Vagina (tissue), 2 donors: ENCODE measurements at places on chromosomes 5 and 9.

DNA sequence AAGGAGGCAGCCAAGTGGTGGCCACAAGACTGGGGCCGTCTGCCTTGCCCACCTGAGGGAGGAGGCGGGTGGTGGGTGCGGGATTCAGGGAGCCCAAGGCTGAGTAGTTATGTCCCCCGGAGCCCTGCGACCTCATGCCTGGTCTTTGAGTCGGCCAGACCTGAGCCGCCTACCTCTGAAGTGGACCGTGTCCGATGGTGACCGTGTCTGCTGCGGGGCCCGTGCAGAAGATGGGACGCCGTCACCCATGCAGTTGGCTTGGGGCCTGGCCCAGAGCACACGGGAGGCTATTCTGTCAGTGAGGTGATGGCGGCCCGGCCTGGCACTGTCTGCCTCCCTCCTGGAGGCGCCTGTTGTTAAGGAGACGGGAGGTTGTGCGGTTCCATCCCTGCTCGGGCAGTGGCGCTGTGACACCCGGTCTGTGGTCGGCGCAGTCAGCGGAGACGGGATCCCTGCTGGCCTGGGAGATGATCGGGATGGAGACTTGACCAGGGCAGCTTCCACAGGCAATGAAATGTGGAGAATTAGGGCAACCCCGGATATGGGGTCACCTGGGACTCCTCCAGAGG lies 62.5 kb upstream of the FCN2 start:
- no peak for DNase-seq

DNA sequence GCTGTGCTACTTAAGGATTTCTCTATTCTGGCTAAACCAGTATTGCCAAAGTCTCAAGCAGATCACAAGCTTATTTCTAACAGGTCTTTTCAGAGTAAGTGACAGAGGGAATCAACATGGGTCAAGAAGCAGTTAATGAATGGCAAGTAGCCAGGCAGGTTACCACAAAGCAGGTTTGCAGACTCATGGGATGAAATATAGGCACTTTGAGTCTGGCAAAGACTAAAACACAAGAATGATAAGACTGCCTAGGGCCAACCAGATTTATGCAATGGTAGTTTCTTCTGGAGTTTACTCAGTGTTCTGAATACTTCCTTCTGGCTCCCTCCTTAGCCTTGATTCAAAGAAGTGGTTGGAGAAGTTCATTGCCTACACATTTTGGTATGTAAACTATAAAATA lies 3.6 kb downstream of the HMGCS1 start:
- DNase-seq: no peak

- DNase-seq: no peak
These were observed 8.9 kb downstream of the FLT4 start for GRCh38 chr5:180640611-180640860.

GRCh38 chr9:108105885-108106284 lies 616.3 kb upstream of the KLF4 start:
- DNase-seq: no peak

GRCh38 chr5:113719549-113719948 lies 206.1 kb downstream of the YTHDC2 start:
- no peak for DNase-seq

DNA sequence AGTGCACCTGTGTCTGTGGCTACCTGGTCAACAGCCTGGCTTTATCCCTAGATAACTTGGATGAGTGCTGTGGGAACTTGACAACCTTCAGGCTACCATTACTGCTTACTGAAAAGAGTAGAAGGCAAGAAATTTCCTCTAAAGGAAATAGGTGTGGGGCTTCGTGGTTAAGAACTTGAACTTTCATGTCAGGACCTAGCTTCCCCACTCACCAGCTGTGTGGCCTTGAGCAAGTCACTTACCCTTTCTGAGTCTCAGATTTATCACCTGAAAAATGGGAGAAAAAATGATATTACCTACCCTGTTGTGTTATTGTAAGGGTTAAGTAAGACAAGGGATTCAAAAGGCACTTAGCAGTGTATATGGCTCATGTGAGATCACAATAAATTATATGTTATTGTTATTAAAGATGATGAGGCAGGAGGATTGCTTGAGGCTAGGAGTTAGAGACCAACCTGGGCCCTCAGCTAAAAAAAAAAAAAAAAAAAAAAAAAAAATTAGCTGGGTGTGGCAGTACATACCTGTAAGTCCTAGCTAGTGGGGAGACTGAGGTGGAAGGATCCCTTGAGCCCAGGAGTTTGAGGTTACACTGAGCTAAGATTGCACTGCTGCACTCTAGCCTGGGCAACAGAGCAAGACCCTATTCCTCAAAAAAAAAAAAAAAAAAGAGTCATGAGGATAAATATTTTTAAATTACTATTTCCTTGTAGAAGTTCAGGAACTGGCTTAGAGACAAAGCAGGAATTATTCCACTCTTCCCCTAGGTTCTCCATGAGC lies 97.0 kb upstream of the SPRY4 start:
- DNase-seq: no peak

DNA sequence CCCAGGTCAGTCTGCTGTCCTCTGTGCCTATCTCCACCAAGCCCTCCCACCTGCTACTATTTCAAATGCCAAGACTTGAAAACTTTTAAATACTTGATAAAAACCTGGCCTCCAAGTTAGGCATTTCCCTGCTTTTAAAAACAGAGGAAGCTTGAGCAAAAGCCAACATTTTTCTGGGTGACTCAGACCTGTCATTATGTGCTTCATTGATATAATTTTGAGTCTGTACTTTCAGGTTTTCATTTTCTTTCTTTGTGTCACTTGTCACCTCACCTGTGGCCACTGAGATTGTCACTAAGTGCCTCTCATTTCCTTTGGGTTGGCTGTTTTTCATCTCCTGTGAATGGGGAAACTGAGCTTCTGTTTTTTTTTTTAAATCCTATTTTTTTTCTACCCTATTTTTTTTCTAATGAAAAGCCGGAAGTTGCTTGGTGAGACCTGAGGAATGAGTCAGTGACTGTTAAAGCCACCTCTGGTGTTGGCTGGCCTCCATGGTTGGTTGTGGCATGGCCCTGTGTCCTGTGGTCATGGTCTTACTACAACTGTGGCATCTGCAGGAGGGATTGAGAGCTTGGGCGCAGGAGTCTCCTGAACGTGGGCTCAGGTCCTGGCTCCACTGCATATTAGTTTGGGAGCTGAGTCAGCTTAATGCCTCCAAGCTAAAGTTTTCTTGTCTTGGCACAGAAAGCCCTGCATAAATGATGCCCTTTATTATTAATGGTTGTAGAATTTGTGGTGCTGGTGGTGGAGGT lies 56.7 kb downstream of the ARHGAP26 start:
- no peak for DNase-seq

- no peak for DNase-seq
These were observed 1523.9 kb downstream of the MAT2B start for GRCh38 chr5:165029099-165029870.

DNA sequence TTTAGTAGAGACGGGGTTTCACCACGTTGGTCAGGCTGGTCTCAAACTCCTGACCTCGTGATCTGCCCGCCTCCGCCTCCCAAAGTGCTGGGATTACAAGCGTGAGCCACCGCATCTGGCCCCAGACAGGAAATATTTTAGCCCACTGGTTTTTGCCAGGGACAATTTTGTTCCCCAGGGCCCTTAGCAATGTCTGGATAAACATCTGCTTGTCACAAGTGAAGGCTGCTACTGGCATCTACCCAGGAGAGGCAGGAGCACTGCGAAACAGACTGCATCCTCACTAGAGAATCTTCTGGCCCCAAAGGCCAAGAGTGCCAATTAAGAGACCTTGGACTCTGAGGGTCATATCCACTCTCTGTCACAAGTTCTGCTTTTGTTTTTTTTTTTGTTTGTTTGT lies 2.4 kb upstream of the TPRN start:
- no peak for DNase-seq

DNA sequence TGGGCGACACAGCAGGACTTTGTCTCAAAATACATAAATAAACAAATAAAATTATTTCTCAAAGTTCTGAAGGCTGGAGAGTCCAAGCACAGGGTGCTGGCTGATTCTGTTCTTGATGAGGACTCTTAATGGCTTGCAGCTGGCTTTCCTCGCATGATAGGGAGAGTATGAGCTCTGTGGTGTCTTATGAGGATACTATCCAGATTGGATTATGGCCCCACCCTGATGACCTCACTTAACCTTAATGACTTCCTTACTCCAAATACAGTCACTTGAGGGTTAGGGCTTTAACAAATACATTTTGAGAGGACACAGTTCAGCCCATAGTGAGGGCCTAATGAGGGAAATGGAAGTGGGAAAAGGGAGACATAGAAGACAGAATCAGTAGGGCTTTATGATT lies 87.7 kb downstream of the FOCAD start:
- no peak for DNase-seq

DNA sequence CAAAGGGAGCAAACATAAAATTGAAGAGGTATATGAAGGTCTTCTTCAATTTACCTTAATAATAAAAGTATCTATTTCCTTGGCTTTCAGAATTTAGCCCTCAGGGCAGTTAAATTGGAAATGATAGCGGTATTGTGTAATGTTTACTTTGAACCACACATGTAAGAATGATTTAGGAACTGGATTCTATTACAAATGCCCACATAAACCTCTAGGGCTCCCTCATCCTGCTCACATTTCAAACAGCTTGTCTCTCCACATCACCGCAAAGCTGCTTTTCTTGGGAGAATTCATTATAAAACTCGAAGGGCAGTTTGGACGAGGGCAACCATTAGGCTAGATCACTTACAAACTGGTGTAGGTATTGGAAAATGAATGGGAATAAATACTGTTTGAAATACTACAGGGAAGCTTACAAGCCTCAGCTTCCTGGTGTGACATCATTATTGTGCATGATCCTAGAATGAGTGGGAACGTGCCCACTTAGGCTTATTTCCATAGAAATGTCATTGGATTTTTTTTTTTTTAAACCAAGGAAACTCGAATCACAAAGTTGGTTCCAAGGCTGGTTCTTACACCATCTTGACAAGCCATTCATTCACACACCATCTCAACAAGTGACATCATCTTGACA lies 47.3 kb downstream of the MTRR start:
- no peak for DNase-seq

- no peak for DNase-seq
These were observed 202.9 kb upstream of the IL12B start for GRCh38 chr5:159533197-159533596.

GRCh38 chr5:177958696-177959095 lies 37.3 kb downstream of the PROP1 start:
- DNase-seq: no peak

DNA sequence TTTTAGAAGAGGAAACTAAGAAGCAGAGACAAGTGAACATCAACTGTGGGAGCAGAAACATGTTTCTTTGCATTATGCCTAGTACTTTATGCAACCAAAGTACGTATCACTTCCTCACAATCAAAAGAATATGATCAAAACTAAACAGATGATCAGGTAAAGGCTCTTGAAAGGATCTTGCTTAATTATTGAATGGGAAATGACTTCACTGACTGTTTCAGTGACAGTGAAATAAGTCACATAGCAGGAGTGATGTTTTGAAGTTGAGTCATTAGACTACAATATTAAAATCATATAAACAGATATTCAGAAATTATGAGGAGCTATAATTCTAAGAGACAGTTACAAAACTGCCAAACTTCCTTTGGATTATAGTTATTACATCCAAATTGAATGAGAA lies 527.3 kb downstream of the MTRR start:
- no peak for DNase-seq

- DNase-seq: no peak
These were observed 43.6 kb upstream of the IPPK start for GRCh38 chr9:92713528-92713927.
